IMR-90 (cell line): ENCODE measurements at places on chromosomes 2 and 18.

- no peak for DNase-seq
Measured at GRCh38 chr2:177619986-177620385, 227.4 kb downstream of the AGPS start.

GRCh38 chr2:88811233-88811632, 119.8 kb downstream of the RPIA start:
- no peak for DNase-seq

DNA sequence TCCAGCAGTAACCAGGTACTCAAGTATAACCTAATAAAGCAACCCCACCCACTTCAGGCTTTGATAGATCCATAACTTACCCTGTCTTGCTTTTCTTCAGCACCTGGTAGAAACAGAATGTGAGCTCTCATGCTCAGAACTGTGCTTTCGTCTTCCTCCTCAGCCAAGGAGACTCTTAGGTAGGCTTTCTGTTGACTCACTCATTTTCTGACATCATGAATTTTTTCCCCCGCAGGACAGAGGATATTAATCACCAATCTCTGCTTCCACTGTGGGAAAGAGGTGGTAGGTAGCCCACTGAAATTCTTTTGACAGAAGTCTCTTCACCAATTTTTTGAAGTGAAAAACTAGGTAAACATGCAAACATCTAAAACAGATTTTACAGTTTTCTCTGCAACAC, 241.2 kb upstream of the KCNJ3 start:
- no peak for DNase-seq

DNA sequence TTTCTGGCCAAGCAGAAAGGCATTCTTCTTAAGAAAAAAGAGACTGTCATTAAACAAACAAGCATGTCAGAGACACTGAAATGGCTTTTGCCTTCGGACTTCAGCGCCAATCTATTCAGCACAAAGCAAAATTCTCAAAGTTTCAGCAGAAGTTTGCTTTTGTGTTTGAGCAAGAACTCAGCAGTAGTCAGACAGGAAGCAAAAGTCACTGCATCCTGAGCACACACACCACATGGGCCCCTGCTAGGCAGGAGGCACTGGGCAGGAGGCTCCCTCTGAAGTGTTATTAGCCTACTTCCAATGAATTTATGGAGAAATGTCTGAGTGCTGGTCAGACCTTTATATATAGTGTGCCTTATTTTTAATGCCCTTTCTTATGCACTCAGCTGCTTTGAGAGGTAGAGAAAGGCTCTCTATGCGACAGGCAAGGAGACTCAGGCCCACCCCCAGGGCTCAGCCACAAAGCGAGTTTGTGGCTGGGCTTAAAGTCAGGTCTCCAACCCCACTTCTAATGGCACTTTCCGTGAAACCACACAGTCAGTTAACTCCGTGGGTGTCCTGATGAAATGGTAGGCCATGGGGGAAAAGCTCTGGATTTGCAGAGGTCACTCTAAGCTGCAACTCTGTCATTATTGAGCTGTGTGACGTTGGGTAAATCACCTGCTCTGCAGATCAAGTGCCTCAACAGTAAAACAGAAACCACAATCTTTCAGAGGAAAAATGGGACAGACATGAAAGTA, 161.0 kb upstream of the TMEM200C start:
- peak; percentile 77 for DNase-seq

DNA sequence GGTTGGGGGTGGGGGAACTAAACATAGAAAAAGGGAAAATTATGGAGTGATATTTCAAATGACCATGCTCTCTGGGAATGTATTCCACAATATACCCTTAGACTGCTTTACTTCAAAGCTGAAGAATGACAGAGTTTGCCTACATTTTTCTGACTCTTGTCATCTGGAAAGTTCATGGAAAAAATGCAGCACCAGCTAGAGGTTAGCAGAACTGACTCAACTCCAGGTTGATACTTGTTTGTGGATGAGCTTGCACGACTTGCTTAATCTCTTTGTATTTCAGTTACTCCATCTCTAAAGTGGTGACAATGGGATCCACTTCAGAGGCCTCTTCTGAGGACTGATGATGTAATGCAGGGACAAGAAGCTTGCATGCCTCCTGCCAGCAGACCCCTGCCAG, 824.0 kb upstream of the ID2 start:
- peak; percentile 75 for DNase-seq

GRCh38 chr18:22641958-22642357, 224.2 kb upstream of the CTAGE1 start:
- DNase-seq, result no peak

DNA sequence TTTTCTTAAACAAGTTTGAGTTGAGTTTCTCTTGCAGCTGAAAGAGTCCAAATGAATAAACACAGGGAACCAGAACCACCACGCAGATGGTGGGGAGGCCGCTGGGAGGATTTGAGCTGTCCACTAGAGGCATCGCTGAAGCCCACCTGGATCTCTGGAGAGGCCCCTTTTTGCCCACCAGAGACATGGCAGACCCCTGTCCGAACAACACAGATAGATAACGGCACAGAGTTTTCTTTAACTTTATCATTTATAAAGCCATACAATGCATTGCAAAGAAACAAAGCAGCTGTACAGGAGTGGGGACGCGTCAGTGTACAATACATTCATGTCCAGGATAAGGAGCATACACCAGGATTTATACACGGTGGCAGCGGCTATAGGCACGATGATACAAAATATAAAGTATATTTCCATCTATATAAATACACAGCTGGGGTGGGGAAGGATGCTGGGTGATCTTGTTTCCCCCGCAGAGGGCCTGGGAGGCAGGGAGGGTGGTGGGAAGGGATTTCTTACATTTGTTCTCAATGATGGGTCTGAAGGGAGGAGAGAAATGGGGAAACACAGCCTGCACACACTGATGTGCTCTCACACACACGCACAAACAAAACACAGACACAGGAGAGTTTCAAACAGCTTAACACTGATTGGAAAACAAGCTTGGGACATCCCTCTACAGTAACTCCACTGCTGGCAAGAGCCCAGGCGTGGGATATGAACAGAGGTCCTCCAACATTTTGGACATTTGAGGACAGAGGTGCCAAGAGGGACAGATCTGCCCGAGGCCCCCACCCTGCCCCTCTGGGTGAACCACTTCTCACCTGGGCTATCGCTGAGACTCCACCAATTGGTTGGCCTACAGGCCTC, 203.0 kb downstream of the TNS1 start:
- DNase-seq, result no peak

GRCh38 chr2:184004948-184005672, 593.2 kb upstream of the ZNF804A start:
- DNase-seq, result no peak
